ENCODE measurements at places on chromosomes 3 and 15. TPM values are rescaled to one million over a fixed set of nuclear protein-coding genes. Genes with fewer than 3 reads are reported as not detected.

The PTH1R gene
- 11.0 TPM for total RNA-seq

The CDHR4 gene
- total RNA-seq: not detected

The KLHL40 gene
- total RNA-seq: not detected

The MEGF11 gene
- under 0.01 TPM for total RNA-seq

The GOLGA8S gene
- total RNA-seq: not detected

The GOLGA8G gene
- under 0.01 TPM for total RNA-seq

The FOXB1 gene
- total RNA-seq: not detected

The FBXW12 gene
- 0.12 TPM for total RNA-seq

The SLC2A2 gene
- total RNA-seq: under 0.01 TPM

The CACNA2D3 gene
- total RNA-seq: 2.4 TPM

The LRRC49 gene
- total RNA-seq: 8.5 TPM

The UROC1 gene
- total RNA-seq: not detected

The CCDC80 gene
- total RNA-seq: 854 TPM

The CYP11A1 gene
- total RNA-seq: 0.81 TPM

The SCN11A gene
- total RNA-seq: under 0.01 TPM

The IMP3 gene
- total RNA-seq: 72.1 TPM

The TMEM266 gene
- 0.12 TPM for total RNA-seq

The FANCD2OS gene
- not detected for total RNA-seq

The TM4SF1 gene
- total RNA-seq: 1.3 TPM

The LTK gene
- total RNA-seq: 0.32 TPM

The GABPB1 gene
- total RNA-seq: 46.4 TPM

The GPR160 gene
- 0.36 TPM for total RNA-seq

The MELTF gene
- 7.3 TPM for total RNA-seq

The PIERCE2 gene
- total RNA-seq: 1.6 TPM

The METTL6 gene
- total RNA-seq: 23.1 TPM

The AGBL1 gene
- total RNA-seq: not detected

The ATP13A4 gene
- not detected for total RNA-seq

The SOX2 gene
- 6.3 TPM for total RNA-seq

The ADIPOQ gene
- not detected for total RNA-seq

The CPA3 gene
- total RNA-seq: 3.0 TPM

The TF gene
- under 0.01 TPM for total RNA-seq

The PODXL2 gene
- 0.65 TPM for total RNA-seq

The C2CD4A gene
- not detected for total RNA-seq

The PDZRN3 gene
- total RNA-seq: 108 TPM

The SLCO2A1 gene
- total RNA-seq: 2.4 TPM

The ITGA11 gene
- 11.4 TPM for total RNA-seq

The C3orf22 gene
- not detected for total RNA-seq

The CFAP100 gene
- total RNA-seq: not detected

The TOPBP1 gene
- total RNA-seq: 18.8 TPM

The ST8SIA2 gene
- total RNA-seq: 18.2 TPM

The RASGRF1 gene
- not detected for total RNA-seq

The MAGEL2 gene
- 0.24 TPM for total RNA-seq

The PSMA4 gene
- total RNA-seq: 159 TPM

The OXSR1 gene
- 56.1 TPM for total RNA-seq

The CMTM7 gene
- 4.3 TPM for total RNA-seq

The CAPN3 gene
- 1.9 TPM for total RNA-seq

The TTLL13 gene
- 0.16 TPM for total RNA-seq

The FHIT gene
- 1.3 TPM for total RNA-seq

The SERPINI2 gene
- total RNA-seq: not detected

The CNTN4 gene
- total RNA-seq: 0.73 TPM

The DCLK3 gene
- under 0.01 TPM for total RNA-seq

The CCRL2 gene
- 0.12 TPM for total RNA-seq

The XPC gene
- total RNA-seq: 56.0 TPM

The PLSCR4 gene
- total RNA-seq: 67.3 TPM
